GM03348 (cell line): ENCODE measurements at places on chromosomes 3 and 15.

DNA sequence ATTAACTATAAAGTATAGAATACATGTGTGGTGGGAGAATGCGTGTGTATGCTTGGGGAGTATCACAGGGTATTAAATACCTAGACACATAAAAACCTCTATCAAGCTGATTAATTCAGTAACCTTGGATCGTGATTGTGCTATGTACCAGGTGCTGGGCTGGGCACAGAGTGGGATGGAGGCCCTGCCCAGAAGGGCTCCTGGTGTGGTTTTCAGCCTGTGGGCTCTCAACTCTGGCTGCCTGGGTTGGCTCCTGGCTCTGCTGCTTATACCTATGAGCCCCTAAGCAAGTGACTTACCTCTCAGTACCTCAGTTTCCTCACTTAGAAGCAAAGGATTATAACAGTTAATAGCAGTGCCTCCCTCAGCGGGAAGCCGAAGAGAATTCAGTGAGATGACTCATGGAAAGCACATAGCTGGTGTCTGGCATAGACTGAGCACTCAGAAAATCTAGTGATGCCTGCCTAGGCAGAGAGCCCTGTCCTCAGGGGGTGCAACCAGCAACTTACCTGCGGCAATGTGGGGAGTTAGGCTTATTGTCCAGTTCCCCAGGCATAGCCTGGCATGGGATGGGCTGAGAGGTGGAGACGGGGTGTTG, 90.6 kb upstream of the MYZAP start:
- peak; percentile 70 for DNase-seq

GRCh38 chr15:37028625-37029296, 71.6 kb downstream of the MEIS2 start:
- peak; percentile 67 for DNase-seq

DNA sequence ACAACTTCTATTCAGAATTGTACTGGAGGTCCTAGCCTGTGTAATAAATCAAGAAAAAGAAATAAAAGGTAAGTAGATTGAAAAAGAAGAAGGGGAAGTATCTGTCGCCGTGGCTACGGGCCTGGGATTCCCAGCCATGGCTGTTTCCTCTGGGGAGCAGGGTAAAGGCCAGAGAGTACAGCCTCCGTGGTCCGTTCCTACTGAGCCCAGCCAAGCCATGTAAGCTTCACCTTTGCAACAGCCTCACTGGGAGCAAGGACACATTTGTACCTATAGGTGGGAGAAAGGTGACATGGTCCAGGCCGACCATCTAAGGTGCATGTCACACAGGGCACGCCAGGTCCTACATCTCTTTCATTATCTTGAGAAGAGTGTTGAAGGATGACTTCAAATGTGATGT, 71.3 kb downstream of the ANP32A start:
- DNase-seq = no peak

DNA sequence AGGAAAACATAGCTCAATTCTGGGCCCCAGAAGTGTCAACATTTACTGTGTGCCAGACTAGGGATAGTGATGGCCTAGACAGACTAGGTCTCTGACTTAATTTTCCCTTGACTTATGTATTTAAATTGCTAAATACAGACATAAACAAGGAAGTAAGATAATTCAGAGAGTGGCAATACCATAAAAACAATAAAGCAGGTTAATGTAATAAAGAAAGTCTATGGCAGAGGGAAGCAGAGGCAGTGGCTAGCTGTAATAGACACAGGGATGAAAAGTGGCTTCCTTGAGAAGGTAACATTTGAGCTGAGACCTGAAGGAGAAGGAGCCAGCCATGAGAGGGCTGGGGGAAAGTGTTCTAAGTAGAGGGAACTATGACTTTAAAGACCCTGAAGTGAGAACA, 95.7 kb downstream of the TNIK start:
- DNase-seq = no peak

- DNase-seq = no peak
These were observed 157.0 kb downstream of the FGF12 start for GRCh38 chr3:192570315-192570714.

- no peak for DNase-seq
These were observed 66.5 kb downstream of the PLXNA1 start for GRCh38 chr3:127049393-127049792.

- peak; percentile 52 for DNase-seq
These were observed 668 bp downstream of the MRAS start for GRCh38 chr3:138348754-138349739.

GRCh38 chr15:81547521-81548132, 173.6 kb upstream of the TMC3 start:
- no peak for DNase-seq

- no peak for DNase-seq
These were observed 31.5 kb upstream of the FAM107A start for GRCh38 chr3:58608648-58609047.

DNA sequence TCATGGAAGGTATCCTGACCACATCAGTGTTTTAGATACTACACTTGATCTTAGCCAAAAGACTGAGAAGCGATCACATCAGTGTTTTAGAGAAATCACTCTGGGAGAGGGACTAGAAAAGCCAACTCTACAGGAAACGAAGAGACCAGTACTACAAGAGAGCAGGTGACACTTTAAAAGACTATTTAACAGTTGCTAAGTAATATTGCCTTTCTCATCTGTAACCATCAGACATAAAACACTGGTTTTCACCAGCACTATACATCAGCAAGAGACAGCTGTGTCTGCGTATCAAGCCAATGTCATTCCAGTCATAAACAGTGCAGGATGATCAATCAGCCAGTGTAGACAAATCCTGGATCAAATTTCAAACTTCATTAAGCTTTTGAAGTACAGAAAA, 66.7 kb downstream of the GLB1 start:
- no peak for DNase-seq
